ENCODE measurements at places on chromosomes 5 and 9.

- DNase-seq = no peak
Measured at GRCh38 chr5:36570301-36571095, 35.9 kb upstream of the SLC1A3 start.

GRCh38 chr5:51452562-51452961 lies 69.3 kb downstream of the ISL1 start:
- DNase-seq = no peak

- DNase-seq = no peak
Measured at GRCh38 chr9:35757226-35757891, 3.3 kb upstream of the MSMP start.

DNA sequence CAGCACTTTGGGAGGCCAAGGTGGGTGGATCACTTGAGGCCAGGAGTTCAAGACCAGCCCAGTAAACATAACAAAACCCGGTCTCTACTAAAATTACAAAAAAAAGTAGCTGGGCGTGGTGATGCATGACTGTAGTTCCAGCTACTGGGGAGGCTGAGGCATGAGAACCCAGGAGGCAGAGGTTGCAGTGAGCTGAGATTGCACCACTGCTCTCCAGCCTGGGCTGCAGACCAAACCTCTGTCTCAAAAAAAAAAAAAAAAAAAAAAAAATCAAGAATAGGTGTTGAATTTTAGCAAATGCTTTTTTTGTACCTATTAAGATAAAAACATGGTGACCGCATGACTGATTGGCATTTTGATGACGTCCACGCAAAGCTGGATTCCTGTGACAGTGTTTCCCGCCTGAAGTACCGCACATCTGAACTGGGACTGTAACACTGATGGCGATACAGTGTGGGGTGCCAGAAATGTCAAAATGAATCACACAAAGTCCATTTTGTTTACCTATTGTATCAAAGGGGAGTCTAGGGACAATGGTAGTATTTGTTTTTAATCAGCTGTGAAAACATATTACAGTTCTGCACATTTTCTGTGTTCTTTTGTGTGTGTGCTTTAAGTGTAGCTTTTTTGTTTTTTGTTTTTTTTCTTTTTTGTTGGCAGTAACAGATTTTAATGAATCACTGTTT lies 23.2 kb upstream of the TBC1D9B start:
- DNase-seq = no peak

- no peak for DNase-seq
Measured at GRCh38 chr5:151556806-151557205, 34.3 kb downstream of the FAT2 start.

GRCh38 chr5:98929710-98930298 lies 997 bp upstream of the CHD1 start:
- DNase-seq = no peak

GRCh38 chr9:76562511-76562911 lies 103.5 kb downstream of the GCNT1 start:
- DNase-seq = no peak

- no peak for DNase-seq
Measured at GRCh38 chr5:73906277-73906676, 280.3 kb downstream of the ARHGEF28 start.

GRCh38 chr5:5688925-5689310 lies 266.4 kb downstream of the ICE1 start:
- DNase-seq = no peak

GRCh38 chr9:128033609-128034008 lies 33.5 kb downstream of the NAIF1 start:
- DNase-seq = no peak

DNA sequence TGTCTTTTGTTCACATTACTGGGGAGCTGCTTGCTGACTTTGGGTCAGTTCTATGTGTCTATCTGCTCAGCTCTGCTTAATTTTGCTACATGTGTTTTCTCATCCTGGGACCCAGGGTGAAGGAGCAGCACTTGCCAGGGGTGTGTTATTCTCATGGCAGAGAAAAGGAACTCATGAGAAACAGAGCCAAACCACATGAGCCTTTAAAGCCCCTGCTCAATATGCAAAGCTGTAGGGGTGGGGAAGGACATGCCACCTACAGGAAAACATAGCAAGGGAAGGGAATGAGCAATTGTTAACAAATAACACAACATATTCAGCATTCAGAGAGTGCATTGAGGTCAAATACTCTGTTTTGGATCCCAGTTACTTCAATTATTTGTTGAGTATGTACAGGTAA lies 290.9 kb downstream of the CDK5RAP2 start:
- no peak for DNase-seq

GRCh38 chr5:87243161-87243844 lies 24.4 kb upstream of the RASA1 start:
- DNase-seq = no peak

GRCh38 chr5:39767916-39768315 lies 343.1 kb upstream of the DAB2 start:
- DNase-seq = no peak

Measured in stimulated activated CD8-positive, alpha-beta memory T cell treated with anti-CD3 and anti-CD28 coated beads, Interleukin-2, amount 100 ng/mL, for 1 hour (primary cell).